ENCODE measurements at places on chromosomes 5 and 9.
A peak's percentile ranks its signal among the peaks of the same experiment; 100 is the strongest.

GRCh38 chr5:16906255-16906654 lies 29.8 kb downstream of the MYO10 start:
- no peak for DNase-seq

DNA sequence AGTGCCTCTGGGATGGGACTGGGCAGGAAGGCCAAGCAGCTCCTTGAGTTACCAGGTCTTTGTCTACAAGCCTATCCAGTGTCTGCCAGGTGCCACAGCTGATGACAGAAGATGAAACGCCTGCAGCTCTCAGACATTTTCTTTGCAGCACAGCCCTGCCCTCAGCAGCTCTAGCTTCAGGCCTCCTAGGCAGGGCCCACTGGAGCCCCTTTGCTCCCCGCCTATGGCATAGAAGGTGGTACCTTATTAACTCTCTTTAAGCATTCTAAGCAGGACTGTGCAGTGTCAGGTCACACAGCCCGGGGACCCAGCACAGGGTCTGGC lies 1.3 kb upstream of the SKP1 start:
- no peak for DNase-seq

- peak; percentile 79 for DNase-seq
Observed at GRCh38 chr5:138068742-138069600, 14.9 kb upstream of the WNT8A start.

DNA sequence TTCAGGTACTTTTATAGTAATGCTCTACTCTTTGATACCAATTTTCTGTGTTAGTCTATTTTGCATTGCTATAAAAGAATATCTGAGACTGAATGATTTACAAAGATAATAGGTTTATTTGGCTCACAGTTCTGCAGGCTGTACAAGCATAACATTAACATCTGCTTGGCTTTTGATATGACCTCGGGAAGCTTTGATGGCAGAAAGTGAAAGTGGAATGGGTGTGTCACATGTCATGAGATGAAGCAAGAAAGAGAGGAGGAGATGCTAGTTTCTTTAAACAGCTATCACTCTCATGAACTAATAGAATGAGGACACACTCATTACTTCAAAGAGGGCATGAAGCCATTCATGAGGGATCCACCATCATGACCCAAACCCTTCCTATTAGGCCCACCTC lies 270.9 kb upstream of the IL12B start:
- DNase-seq, result no peak

DNA sequence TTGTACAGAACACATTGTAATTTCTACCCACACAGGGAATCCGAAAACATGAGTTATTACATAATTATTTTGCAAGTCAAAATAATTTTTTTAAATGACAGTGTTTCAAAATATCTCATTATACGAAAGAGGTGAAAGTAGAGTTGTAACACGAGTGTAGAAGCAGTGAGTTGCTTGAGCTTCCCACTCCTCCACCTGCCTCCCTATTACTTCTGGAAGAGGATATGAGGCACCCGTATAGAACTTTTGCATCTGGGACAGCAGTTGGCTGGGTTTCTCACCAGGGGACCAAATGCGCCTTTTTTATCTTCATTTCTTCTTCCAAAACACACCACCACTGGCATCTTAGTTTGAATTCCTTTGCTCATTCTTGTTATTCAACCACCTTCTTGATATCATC lies 779.0 kb upstream of the COX7C start:
- DNase-seq, result no peak

- peak; percentile 96 for DNase-seq
Observed at GRCh38 chr5:68046445-68046844, 169.1 kb upstream of the PIK3R1 start.

DNA sequence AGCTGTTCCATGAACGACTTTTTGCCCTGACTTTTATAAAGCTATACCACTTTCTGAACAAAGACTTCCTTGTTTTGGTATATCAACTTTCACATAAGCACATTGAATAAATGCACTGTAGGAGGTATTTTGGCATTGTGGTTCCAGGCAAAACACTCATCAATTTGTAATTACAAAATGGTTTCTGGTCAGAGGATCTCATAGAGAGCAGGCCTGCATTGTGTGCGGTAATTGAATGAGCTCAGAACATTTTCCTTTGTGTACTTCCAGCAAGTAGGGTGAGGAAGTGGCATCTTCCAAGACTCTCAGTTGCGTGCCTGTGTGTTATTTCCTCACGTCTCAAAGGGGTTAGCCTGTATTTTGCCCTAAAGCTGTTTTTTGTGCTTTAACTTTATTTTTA lies 89.2 kb downstream of the PDE6A start:
- no peak for DNase-seq

DNA sequence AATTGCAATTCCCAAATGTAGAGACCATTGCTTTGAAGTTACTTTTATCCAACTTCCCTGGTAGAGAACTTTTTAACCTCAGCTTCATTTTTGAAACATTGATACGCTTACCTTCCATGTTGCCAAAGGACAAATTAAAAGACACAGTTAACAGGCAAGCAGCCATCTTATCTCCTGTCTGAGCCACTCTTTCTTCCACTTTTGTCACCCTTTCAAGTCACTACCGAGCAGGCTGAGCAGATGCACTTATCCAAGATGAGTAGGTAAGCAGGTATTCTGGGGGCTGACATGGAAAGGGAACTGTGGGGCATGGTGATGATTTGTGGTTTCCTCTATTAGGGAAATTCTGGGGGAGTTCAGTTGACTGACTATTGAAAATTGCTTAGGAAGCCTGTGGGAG lies 66.7 kb downstream of the DOCK2 start:
- DNase-seq, result no peak

DNA sequence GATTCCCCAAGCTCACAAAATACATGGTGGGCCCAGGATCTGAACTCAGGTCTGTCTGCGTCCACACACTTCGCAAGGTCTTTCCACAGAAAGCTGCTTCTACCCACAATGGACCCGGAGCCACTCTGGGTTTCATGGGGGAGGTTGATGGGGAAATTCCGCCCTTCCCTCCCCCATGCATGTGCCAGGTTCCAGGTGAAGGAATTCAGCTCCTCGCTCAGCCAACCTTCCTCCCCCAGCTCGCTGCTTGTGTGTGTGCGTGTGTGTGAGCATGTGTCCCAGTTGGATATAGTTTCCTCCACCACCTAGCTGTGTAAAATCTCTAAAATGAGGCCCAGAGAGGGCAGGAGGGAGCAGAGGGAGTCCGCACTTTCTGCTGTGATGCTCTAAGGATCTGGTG lies 1.0 kb downstream of the PTGS1 start:
- no peak for DNase-seq

GRCh38 chr9:108271236-108271635 lies 584.5 kb downstream of the ACTL7B start:
- DNase-seq, result no peak

DNA sequence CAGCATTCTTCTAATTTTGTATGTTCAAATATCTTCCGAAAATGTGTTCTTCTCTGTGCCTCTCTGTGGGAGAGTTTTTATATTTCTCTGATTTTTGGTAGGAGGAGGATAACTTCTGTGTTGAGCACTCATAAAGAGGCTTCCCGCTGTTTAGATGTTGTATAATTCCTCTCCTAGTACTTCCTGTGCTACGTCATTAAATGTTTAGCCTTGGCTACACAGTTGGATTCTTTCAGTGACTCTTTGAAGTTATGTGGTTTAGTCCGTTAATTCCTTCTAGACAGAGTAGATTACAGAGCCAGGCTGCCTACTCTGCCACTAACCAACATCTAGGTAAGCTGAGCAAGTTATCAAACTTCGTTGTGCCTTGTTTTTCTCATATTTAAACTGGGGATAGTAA lies 302.6 kb downstream of the OSTF1 start:
- no peak for DNase-seq

DNA sequence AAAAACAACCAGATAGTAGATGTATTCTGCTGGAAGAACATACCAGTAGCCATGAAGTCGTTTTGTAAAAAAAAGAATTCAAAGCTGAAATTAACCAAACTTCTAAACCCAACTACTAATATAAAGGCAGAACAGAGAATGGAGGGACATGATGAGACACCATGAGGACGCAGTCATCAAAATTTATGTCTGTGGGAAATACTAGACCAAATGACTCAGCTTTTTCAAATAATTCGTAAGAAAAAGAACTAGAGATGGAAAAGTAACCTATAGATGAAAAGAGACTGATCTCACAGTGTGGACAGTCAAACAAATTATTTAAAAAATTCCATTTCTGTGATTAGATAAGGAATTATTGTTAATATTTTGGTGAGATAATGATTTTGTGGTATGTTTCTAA lies 10.3 kb downstream of the TTC23L start:
- no peak for DNase-seq

- no peak for DNase-seq
Observed at GRCh38 chr9:120890320-120891244, 13.6 kb upstream of the PHF19 start.

- DNase-seq, result no peak
Observed at GRCh38 chr5:153365547-153365946, 124.9 kb upstream of the GRIA1 start.

- no peak for DNase-seq
Observed at GRCh38 chr9:136596630-136597031, 50.8 kb upstream of the NOTCH1 start.

- DNase-seq, result no peak
Observed at GRCh38 chr9:35731415-35732184, 395 bp downstream of the TLN1 start.

DNA sequence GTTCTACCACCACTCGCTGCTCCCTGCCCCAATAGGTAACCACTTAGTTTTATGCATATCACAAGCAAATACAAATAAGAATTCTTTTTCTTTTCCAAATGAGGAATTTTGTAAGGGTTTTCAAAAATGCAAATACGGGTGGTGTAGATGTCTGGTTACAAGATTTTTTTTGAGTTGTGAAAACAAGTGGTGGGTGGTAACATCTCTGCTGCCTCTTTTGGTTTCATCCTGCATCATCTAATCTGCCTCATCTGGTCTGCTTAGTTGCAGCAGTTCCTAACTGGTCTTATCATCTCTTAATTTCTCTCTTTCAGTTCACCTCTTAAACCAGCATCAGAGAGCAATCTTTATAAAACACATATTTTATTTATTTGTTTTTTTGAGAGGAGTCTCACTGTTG lies 5.3 kb downstream of the NFX1 start:
- DNase-seq, result no peak

- no peak for DNase-seq
Observed at GRCh38 chr5:132556153-132556762, 519 bp upstream of the RAD50 start.

- no peak for DNase-seq
Observed at GRCh38 chr9:134701581-134702259, 60.1 kb downstream of the COL5A1 start.

GRCh38 chr9:106179191-106179590 lies 484.9 kb downstream of the TMEM38B start:
- no peak for DNase-seq

- DNase-seq, result no peak
Observed at GRCh38 chr5:28065656-28066055, 1027.3 kb upstream of the CDH9 start.

- DNase-seq, result no peak
Observed at GRCh38 chr5:157680239-157680638, 8.9 kb downstream of the C5orf52 start.

- DNase-seq, result no peak
Observed at GRCh38 chr9:2872931-2873323, 29.0 kb upstream of the PUM3 start.

- no peak for DNase-seq
Observed at GRCh38 chr5:83767409-83767992, 46.8 kb upstream of the HAPLN1 start.

DNA sequence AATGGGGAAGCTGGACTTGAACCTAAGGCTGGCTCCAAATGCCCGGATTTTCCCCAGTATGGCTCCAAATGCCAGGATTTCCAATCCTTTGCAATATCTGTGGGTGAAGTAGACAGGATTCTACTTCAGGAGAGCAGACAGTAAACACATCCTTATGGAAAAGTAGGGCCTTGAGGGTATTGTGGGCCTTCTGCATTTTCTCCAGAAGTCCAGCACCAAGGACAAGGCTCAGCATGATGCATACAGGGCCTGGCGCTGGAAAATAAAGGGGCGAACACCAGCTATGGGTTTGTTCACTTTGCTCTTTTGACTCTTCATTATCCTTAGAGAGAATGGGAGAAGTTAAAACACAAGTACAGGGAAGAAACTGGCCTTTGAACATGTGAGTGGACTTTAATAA lies 347.5 kb downstream of the SEMA5A start:
- peak; percentile 35 for DNase-seq

- peak; percentile 97 for DNase-seq
Observed at GRCh38 chr5:68433923-68434879, 218.6 kb downstream of the PIK3R1 start.

DNA sequence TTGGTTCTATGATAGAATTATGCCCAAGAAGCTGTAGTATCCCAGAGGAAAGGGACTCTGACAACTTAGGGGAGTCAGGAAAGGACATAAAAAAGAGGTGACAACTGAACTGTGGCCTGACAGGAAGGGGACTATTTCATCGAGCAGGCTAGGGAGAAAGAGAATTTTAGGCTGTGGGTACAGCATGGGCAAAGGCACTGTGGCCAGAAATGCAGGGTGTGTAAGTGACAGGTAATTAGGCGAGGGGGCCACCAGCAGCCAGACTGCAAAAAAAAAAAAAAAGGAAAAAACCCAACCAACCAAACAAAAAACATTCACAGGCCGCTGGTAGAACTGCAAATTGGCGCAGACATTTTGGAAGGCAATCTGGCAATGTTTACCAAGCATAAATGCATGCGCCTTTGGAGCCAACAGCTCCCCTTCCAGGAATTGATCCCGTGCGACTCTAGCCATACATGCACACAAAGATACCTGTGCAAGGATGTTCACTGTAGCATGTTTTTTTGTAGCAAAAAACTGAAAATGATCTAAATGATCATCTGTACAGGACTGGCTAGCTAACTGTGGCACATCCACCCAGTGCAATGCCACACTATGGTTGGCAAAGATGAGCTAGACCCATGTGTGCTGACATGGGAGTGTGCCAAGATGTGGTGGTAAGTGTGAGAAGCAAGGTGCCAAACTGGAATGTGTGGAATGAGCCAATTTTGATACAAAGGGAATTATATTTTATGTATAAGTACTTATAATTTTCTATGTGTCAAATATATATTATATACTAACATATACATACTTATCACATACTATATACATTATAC lies 1.1 kb downstream of the EIF4E1B start:
- no peak for DNase-seq

- peak; percentile 12 for DNase-seq
Observed at GRCh38 chr9:123065196-123065595, 31.7 kb downstream of the GPR21 start.

DNA sequence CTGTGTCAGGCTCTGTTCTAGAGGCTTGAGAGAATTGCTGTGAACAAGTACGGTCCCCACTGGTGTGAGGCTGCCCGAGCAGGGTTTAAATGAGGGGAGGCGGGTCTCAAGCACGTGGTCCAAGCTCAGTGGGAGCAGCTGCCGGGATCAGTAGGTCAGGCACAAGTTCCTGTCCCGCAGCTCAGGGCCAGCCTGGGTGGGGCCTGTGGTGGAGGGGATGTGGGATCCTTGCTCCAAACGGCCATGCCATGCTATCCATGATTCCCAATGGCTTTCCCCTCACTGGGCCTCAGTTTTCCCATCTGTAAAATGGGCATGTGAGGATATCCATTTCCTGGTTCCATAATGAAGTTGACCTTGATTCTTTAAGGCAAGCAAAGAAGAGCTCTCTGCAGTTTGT lies 17.1 kb downstream of the OBP2B start:
- no peak for DNase-seq
